ENCODE measurements at places on chromosomes 6 and 20.

- peak; percentile 46 for DNase-seq
Observed at GRCh38 chr6:24910961-24911725, 24.6 kb downstream of the RIPOR2 start.

GRCh38 chr20:10014431-10014830 is 20.4 kb upstream of the ANKEF1 start:
- DNase-seq, result no peak

GRCh38 chr20:58523072-58523970 is 8.1 kb upstream of the APCDD1L start:
- DNase-seq, result no peak

GRCh38 chr20:59948828-59949720 is 8.9 kb downstream of the FAM217B start:
- DNase-seq, result peak; percentile 52

GRCh38 chr6:32840604-32841246 is 2.2 kb upstream of the TAP2 start:
- DNase-seq, result no peak

GRCh38 chr20:41468994-41469600 is 102.5 kb upstream of the EMILIN3 start:
- DNase-seq, result no peak

- no peak for DNase-seq
Observed at GRCh38 chr6:150883521-150883920, 18.0 kb downstream of the MTHFD1L start.

DNA sequence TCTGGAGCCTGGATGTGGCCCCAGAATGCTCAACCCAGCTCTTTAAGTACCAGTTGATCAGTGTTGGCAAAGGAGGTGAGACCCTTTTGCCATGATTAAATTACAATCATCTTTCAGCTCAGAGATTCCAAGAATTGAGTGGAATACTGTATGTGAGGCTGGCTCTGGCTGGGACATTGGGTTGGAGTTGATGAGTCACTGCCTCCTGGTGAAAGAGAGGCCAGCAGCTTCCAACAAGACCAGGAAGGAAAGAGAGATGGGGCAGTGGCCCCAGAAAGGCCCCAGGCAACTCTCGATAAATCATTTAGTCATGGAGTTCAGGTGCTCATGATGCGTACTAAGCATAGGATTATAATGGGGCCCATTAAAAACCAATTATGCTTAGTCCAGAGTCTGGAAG is 2.1 kb downstream of the TGM6 start:
- no peak for DNase-seq

DNA sequence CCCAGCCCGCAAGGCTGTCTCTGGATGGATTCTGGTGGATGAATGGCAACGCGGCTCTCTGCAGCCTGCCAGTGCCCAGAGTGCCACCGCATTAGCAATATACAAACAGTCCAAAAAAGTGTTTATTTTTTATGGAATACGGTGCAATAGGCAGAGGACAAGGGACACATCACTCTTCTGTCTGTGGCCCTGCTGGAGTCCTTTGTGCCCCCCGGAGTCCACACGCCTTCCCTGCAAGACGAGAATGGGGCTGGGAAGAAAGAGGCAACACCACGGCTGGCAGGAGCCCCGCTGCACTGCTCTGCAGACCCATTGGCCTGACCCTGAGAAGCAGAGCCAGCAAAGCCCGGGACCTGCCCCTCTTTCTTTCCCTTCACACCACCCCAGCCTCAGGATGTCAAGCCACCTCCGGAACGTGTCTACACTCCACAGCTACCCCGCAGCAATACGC is 196.3 kb downstream of the SYNDIG1 start:
- DNase-seq, result no peak

DNA sequence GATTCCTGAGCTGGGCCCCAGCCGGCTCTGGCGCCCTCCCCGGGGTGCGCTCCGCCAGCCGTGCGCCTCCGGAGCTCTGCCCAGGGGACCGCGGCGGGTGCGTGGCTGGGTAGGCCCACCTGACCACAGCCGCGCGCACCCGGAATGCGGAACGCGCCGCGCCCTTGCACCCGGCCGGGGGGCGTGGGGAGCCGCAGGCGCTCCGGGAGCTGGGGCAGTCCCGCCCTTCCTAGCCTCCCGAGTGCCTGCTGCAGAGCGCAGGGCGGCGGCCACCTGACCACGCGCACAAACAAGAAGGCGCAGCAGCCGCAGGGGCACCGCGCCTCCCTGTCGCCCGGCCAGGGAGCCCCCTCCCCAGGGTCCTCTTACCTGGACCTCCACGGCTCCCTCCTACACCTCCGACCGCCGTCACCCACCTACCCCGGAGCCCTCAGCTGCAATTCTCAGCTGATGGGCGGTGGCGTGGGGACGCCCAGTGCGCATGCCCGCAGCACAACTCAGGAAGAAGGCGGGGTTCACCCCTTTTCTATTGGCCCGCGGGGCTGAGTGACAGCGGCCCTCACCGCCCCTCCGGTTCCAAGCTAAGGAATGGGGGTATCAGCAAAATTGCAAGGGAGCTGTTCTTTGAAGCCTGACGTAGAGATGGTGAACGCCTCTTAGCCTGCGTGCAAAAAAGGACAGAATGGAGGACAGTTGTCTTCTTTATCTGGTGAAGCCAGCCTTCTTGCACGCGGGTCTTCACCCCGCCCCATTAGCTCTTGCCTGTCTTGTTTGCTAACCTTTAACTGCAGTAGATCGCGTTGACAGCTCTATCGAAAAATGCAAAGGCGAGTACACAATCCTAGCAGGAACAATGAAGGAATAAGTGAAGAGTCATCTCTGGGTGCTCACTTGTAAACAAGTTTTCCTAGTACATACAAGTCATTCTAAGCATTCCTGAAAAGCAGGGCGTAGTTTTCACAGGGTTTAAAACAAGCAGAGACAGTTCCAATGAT is at the start of gene STX7:
Gene STX7, minus strand, starts transcription at position 479 of the 995 bp plus-strand sequence. CDS start 9,586 bp downstream, outside the sequence.
- DNase-seq, result peak; percentile 93

- DNase-seq, result peak; percentile 47
Observed at GRCh38 chr6:41167173-41167963, 4.5 kb upstream of the TREM2 start.

DNA sequence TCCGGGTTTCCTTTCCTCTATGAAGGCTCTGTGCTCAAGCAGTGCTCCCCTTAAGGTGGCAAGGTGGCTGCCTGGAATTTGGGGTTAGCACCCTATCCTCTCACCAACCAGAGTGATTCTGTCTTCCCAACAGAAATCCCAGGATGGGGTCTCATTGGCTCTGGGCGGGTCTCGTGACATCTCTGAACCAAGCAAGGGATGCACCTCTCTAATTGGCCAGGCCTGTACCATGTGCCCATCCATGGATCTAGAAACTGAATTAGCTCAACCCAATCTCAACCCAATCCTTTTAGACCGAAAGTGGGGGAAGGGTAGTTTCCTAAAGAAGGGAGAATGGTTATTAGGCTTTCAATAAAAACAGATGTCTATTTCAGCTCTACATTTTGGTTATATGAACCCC is 17.6 kb upstream of the MBOAT1 start:
- no peak for DNase-seq

GRCh38 chr6:166658115-166658791 is 31.2 kb upstream of the RPS6KA2 start:
- no peak for DNase-seq

DNA sequence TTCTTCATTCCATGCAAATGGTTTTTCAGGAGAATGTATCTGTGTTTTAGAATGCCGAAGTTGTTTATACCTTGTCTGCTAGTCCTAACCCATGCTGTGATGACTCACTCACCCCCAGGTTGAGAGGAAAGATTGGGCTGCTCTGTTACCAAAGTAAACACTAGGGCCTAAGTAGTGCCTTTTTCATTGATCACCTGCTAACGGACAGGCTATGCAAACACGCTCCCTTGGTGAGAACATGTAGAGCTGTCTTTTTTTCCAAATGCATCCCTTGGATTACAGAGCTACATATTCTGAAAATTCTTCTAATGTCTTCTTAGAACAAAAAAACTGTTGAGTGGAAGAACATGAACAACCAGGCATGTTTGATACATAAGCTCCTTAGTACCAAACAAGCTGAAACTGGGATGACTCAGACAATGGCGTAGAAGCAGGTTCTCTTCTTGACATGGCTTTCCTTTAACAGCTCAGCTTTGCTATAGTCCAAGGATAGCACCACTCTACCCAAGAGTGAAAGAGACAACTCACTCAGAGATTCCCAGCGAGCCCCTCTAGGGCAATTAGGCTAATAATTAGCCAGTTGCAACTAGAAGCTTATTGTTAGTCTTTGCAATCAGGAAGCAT is 20.5 kb downstream of the PERP start:
- DNase-seq, result no peak

DNA sequence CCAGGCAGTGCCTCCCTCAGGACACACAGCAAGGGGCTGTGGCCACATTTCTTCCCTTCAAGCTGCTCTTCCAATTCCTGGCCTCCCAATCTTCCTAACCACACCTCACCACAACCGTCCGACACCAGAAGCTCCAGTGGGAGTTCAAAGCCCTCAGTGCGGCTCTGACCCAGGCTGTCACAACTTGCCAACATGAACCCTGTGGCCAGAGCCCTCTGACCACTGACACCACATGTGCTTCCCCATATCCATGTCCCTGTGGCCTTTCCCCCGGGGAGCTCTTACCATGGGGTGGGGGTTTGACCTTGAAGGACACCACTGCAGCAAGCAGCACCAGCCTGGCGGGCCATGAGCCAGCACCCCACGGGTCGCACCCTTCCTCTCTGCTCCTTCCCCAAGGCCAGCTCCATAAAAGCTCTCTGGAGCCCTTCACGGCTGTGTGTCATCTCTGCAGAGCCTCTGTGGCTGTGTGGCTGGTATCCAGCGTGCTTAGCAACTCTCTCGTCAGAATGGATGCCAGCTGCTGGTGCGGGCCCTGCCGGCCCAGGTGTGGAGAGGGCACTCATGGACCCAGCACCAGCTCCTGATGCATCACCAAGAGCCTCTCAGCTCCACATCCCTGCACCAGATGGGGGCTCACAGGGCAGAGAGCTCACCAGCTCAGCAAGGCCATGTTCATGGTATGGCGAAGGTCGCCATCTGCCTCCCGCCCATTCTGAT is 106.1 kb downstream of the PSMB1 start:
- no peak for DNase-seq

DNA sequence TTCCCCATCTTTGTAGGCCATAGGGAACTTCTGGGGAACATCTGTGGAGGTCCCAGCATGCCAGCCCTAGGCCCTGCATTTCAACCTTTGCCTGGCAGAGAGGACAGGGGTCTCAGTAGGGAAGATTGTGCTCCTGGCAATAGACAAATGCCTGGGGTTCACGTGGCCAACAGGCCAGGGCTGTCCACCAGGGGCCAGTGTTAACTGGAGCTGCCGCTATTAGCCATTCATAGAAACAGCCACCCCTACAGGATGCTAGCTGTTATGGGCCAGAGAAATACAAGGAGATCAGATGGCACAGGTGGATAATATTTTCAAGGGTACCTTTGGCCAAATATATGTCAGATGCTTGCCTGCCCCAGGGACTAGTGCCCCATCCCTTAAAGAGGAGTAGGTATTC is 932.9 kb downstream of the QKI start:
- no peak for DNase-seq

- no peak for DNase-seq
Observed at GRCh38 chr6:147941143-147941542, 401.5 kb upstream of the SASH1 start.

- no peak for DNase-seq
Observed at GRCh38 chr6:87982134-87982533, 65.5 kb upstream of the SPACA1 start.

DNA sequence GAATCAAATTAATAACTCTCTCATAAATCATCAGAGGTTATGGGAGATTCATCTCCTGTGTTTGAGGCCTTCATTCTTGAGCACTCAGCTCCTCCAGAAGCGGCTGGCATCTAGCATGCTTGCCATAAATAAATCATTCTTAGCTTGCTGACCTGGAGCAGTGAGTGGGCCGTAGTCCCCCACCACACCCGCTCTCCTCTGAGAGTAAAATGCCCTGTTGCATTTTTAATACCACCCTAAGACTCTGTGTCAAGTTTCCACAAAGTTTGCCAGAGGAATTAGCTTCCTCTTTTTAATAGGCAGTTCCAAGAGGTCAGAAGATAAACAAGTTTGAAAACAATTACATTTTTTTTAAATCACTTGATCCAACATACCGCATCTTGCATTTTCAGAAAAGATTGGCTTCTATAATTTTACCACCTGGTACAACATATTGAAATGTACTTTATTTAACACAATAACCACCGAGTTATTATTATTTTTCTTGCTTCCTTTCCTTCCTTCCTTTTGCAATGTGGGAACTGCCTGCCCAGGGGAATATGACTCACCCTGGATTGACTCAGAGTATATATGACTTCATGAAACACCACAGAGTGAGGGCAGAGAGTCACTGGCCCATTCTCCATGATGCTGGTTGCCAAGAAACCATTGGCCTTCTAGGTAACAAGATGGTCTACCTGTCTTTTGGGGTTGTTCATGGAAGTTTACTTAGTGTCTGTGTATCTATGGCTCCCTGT is 29.4 kb upstream of the CLIC5 start:
- peak; percentile 85 for DNase-seq

GRCh38 chr20:50366270-50367103 is 143.7 kb upstream of the PTPN1 start:
- peak; percentile 89 for DNase-seq

DNA sequence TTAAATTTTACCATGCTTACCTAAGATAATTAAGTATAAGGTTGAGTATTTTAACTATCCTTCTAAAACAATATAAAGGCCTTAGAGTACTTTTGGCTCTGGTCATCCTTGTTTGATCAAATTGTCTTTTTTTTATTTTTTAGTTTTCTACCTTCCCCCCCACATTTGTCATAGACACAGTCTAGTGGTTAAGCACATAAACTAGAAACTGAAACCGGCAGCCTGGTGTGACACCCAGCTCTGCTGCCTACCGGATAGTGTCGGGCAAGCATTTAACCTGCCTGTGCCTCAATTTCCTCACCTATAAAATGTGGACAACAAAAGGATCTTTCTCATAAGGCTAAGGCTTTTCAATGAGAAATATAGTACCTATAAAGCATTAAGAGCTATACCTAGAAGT is 21.6 kb upstream of the TULP4 start:
- no peak for DNase-seq

- peak; percentile 21 for DNase-seq
Observed at GRCh38 chr20:6045566-6045965, 8.3 kb downstream of the LRRN4 start.

DNA sequence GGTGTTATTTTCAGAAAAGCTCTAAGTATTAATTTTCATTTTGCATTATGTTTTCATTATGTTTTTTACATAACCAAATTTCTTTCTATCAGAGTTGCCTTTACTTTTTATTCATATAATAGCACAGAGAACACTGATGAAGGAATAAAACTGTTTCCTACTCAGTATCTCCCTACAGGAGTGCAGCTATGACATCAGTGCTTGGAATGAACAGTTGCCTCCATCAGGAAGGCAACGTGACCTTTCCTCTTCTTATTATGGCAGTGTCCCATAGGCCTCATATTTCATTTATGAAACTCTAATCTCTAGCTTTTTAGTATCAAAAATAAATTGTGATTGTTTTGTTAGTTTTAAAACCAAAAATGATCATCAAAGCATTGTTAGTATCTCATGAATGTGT is 712.8 kb downstream of the CD109 start:
- DNase-seq, result no peak

GRCh38 chr20:58048096-58048702 is 180.3 kb downstream of the ANKRD60 start:
- no peak for DNase-seq

GRCh38 chr6:75794351-75794846 is 45.4 kb downstream of the MYO6 start:
- no peak for DNase-seq

- DNase-seq, result no peak
Observed at GRCh38 chr6:8352335-8352965, 82.9 kb downstream of the SLC35B3 start.

Data from inflammatory macrophage (primary cell).